Adrenal gland (tissue), 19 donors: ENCODE measurements at places on chromosomes 2 and 18.
A peak's percentile ranks its signal among the peaks of the same experiment; 100 is the strongest.

DNA sequence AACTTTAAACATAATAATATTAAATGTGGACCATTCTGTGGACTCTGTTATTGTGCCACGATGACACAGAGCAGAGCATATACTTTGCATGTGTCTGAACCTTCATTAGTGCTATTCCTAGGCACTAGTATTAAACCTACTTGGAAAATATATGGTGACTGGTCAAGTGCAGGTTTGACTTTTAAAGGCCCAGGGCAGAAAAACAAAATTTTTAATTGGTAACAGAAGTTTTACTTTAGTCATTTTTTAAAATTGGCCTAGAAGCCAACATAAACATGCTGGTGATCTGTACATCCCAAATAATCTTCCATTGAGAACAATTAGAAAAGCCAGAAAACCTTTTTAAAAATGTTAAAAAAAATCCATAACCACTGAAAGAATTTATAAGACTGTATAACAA, 16.6 kb downstream of the LDAH start:
- DNase-seq: no peak

DNA sequence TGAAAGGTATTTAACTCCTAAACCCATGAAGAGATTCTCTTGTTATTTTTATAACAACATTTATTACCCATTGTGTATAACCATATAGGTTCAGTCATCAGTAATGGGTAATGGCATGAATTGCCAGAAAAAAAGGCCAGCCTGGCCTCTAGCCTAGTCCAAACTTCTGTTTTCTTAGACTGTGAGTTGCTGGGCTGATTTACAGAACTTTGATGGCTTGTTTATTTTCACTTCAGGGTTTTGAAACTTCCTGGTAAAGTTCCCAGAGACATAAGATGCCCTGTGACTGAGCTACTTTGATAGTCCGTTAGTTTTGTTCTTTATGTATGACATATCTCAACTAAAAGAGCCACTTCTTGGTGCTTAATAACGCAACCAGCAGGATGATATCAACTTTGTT, 164.8 kb downstream of the METTL4 start:
- DNase-seq: no peak

GRCh38 chr2:176652300-176653182, 383.3 kb downstream of the MTX2 start:
- DNase-seq: no peak

- DNase-seq: no peak
Measured at GRCh38 chr2:71498261-71498701, 44.9 kb downstream of the DYSF start.

- DNase-seq: no peak
Measured at GRCh38 chr2:70750320-70750719, 17.7 kb downstream of the ADD2 start.

DNA sequence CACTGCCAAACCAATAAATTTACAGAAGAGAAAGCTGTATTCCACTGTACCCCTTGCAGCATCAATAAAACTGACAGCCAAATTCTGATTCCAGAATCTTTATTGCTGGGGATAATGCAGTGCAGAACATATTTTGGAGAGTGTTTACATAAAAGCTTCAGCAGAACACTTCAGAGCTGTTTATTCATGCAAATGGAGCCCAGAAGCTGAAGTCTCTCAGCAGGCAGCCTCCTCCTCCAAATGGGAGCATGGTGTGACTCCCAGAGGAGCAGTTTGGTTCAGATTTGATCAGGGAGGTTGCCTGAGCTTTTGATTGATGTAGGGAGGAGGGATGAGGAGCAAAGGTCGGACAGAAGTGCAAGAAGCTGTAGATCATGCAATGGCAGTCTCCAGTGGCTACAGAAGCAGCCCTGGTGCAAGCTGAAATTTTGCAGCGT, 22.4 kb downstream of the LHCGR start:
- no peak for DNase-seq

DNA sequence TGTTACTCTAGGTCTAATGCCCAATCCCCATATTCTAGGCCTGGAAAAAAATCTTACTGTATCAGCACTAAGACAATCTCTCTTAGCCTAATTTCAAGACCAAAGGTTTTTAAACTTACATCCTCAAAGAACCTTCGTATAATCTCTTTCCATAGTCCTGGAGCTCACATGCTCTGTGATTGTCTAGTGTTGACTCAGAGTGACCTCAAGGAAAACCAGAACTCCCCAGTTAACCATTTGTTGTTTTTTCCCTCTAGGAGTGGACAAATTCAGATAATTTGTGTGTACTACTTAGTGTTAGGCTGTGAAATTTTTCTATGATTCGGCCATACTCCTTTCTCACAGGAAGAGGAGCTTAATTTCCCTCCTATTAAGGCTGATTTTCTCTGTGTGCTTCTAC, 536.1 kb downstream of the SLC4A3 start:
- DNase-seq: no peak

DNA sequence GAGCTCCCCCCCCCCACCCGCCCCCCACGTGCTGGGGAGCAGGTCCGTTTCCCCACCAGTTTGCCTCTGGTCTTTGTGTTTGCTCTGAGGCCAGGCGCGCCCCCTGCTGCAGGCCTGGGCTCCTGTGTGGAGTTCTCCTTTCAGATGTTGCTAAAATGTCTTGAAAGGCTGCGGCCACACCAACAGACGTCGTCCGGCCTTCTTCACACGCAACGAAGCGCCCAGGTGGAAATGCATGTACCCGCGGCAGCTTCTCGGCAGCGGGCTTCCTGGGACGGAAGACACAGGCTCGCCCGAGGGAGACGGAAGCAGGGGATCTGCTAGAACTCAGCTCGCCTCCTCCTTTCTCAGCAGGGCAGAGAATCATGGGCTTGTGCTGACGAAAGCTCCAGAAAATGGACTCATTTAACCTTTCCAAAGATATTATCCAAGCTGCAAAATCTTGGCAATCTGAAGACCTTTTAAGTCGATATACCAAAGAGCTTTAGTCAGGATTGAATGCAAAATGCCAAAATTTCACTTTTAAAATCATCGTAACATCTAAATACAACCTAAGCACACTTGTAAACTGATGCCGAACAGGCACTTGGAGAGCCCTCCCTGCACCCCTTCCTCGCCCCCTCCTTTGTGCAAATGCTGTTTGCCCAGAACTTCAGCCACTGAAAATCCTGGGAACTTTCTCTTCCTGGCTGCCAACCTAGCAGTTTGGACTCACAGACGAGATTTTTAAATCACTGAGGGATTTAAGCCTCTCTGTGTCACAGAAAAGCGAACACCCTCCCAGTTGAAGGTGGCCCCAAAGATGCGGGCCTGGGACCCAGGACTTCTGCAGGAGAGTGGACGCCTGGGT, 125.5 kb upstream of the ZNF516 start:
- peak; percentile 79 for DNase-seq

DNA sequence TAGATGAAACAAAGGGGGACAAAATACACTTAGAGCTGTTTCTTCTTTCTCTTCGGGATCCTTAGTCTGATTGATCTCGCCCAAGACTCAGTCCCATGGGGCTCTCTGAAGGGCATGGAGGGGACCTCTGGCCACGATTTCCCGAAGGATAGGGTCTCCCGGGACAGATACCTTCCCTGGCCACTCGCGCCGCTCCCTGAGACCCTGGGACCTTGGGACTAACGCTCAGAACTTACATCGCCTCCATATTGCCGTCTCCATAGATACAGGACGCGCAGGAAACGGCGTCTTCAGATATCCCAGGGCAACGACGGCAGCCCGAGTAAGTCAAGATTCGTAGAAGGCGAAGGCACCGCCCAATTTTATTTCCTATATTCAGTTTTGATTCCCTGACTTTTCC, at the start of gene CFAP65:
Gene CFAP65 (minus strand): TSS at position 265 of the 400 bp plus-strand sequence. CDS start 2,468 bp downstream, outside the sequence.
- DNase-seq: no peak

DNA sequence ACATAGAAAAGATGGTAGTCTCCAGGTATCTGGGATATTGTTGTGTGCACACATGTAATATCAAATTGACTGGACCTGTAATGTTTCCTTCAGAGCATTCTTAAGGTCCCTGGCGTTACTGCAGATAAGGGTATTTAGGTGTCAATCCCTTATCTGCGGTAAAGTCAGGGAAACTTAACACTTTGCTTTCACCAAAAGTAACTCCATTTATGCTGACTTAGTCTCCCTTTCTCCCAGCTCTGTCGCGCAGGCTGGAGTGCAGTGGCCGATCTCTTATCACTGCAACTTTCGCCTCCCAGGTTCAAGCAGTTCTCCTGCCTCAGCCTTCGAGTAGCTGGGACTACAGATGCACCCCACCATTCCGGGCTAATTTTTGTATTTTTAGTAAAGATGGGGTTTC, 1.8 kb downstream of the CNNM3 start:
- DNase-seq: no peak

GRCh38 chr2:73736378-73736777, 767 bp downstream of the TPRKB start:
- DNase-seq: peak; percentile 46

- no peak for DNase-seq
Measured at GRCh38 chr18:34834897-34835296, 124.8 kb downstream of the DTNA start.

GRCh38 chr18:49859021-49859359, 45.7 kb upstream of the ACAA2 start:
- DNase-seq: no peak

- peak; percentile 46 for DNase-seq
Measured at GRCh38 chr18:77124452-77124922, 8.1 kb downstream of the MBP start.

DNA sequence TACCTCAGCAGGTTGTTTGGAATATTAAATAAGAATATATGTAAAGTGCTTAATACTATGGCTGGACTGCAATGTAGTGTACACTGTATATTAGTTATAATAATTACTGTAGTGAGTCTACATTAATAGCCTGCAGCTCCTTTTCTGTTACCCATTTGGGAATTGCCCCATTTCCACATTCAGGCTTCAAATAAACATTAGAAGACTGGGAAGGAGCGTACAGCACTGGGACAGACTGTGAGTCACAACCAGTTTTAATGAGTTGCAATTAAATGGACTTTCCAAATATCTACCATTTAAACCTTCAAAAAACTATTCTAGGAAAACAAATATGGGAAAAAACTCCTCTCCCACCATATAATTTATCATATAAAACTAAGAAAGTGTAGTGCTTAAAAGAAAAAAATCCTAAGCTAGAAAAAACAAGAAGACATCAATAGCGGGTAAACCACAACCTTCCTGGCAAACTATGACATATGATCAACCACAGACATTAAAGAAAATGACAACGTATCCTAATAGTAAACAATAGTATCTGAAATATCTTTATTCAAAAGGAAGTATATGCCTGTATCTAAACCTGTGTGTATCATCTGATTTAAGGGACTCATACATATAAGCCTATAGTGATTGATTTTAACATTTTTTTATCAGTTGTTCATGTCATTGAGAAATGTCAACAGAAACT, 86.1 kb downstream of the TRIP12 start:
- no peak for DNase-seq

GRCh38 chr2:162297925-162298552, 20.4 kb downstream of the IFIH1 start:
- DNase-seq: peak; percentile 76

GRCh38 chr2:229715895-229716507, 1.6 kb upstream of the DNER start:
- DNase-seq: peak; percentile 68

DNA sequence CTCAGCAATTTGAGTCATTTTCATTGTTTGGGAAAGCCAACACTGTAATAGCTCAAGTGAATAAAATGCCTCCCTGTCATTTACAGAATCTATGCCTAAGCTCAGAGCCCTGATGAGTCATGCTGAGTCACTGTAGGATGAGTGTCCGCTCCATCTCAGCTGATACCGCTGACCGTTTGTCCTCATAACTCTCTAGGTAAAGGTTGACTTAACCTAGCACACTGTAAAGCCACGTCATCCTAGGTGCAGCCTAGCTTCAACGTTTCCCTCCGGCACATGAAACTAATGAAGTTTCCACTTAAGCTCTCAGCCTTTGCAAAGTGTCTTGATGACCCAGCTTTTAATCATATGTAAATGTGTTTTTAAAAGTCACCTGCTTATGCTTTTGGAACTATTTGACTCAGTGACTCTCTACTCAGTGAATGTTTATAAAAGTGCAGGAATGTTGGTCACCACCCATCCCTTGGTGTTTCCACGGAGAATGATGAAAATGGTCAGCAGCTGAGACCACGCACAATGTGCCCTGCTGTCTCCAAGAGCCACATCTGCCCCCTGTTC, 154.0 kb downstream of the PMAIP1 start:
- peak; percentile 62 for DNase-seq

- no peak for DNase-seq
Measured at GRCh38 chr2:38163006-38163405, 87.1 kb upstream of the CYP1B1 start.

DNA sequence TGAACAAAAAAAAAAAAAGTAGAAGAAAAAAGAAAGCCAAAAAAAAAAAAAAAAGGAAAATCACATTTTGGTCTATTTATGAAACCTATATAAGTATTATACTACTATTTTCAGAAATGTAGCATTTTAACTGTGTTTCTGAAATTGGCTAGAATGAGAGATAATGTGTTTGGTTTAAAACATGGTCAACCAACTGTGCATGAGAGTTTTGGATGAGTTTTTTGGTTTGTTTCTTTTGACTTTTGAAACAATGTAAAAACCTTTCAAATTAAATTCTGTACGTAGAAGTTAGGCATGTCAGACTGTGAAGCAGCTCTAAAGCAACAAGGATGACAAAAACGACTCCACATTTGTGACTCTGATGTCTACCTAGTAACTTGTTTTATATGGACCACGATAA, 34.6 kb downstream of the SPC25 start:
- DNase-seq: no peak

DNA sequence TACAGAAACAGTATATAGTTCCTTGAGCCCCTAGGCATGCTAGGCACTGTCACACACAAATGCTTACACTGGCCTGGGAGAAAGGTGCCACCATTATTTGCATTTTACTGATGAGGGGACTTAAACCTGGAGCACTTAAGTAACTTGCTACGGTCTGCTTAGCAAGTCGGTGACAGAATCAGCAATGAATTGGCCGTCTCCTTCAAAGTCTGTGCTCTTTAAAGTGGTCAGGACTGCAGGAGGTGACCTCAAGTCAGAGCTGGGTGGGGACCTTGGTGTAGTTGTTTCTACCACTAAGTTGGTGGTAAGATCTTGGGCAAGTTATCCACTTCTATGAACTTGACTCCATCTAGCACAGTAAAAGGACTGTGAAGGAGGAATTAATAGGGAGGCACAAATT, 34.8 kb downstream of the PTPRM start:
- DNase-seq: no peak

DNA sequence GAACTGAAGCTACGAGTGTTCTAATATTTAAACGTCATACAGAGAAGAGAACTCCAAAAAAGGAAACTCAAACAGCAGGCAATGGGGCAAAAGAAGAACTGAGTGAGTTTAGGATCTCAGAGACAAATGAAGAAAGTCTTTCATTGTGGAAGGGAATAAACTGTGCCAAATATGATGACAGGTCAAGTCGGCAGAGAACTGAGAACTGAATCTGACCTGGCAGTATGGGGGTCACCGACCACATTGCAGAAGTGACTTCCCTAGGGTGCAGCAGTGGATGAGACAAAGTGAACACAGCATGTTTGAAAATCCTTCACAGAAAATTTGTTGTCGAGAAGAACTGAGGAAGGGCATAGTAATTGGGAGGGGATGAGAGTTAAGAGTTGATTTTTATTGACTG, 55.9 kb downstream of the TTC21B start:
- peak; percentile 18 for DNase-seq

DNA sequence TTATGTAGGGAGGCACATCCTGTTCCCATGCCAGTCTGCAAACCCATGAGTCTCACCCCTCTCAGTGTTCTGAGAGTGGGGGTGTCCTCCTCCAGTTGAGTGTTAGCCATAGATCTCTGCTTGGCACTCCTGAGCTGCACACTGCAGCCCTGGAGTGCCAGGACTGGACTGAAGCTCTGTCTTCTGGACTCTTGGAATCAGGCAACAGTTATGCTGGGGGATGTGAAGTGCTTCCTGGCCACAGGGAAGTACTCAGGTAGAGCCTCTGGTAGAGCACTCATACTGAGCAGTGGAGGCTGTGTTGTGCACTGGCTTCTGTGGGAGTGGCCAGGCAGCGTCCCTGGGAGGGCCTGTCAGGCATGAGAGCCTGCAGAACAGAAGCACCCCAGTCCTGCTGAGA, 43.0 kb downstream of the SERPINB7 start:
- no peak for DNase-seq
